ENCODE measurements at places on chromosomes 5 and 9. TPM values are rescaled to one million over a fixed set of nuclear protein-coding genes. Genes with fewer than 3 reads are reported as not detected.

The AK8 gene
- 0.42 TPM for total RNA-seq

DNA sequence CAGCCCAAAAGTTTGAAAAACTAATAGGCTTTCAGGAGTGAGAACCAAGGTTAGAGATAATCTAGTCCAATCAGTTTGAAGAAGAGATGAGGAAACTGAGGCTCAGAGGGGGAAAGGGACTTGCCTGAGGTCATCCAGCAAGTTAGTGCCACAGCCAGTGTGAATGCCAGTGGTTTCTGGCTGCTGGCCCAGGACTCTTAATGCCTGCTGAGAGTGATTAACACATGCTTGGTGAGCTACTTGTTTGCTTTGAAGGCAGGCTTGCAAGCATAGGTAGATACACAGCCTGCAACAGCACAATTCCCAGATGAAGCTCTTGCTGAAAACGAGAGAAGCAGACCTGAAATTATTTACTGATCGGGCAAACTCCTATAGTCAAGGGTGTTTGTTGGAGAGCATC lies 591.6 kb upstream of the SGCD start:
- DNase-seq: no peak

DNA sequence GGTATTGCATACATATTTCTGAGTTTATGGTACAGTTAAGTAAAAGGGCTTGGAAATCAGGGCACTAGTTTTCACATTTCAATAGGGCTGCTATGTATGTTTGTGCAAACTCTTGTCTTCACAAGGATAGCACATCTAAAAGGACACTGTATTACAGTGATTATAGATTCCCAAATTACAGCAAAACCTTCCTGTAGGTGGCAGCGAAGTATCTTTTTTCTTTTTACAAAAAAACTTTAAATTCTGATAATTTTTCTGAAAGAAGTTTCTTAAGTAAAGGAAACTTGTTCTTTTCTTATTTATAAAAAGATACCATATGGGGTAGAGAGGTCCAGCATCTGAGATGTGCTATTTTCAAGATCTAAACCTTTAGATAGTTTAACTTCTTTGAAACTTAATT lies 337.8 kb downstream of the PTPRD start:
- DNase-seq: no peak

- no peak for DNase-seq
Measured at GRCh38 chr5:37495210-37495609, 116.1 kb downstream of the WDR70 start.

DNA sequence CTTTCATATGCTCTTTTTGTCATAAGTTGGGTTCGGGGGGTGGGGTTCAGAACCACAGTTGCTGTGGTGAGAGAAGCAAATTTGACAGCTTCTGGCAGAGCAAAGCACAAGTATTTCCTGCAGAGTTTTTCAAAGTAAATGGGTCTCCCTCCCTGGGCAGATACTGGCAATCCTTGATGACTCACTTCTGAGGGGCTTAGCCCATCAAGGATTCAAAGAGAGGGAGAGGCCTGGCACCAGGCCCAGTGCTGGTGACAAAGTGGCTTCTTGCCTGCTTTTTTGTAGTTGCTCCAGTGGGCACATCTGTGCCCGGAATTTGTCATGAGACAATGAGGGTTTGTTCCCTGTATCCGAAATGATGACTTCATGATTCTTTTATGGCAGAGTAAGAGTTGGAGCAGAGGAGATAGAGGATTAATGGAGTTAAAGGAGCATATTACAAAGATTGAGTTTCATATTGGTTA lies 46.6 kb upstream of the TNC start:
- DNase-seq: no peak

The ZNF366 gene
- total RNA-seq: not detected

- DNase-seq: no peak
Measured at GRCh38 chr5:158966716-158967115, 133.0 kb downstream of the EBF1 start.
